Tibial nerve (tissue), 4 donors: ENCODE measurements at places on chromosomes 2 and 18. TPM values are rescaled to one million over a fixed set of nuclear protein-coding genes. Genes with fewer than 3 reads are reported as not detected.

DNA sequence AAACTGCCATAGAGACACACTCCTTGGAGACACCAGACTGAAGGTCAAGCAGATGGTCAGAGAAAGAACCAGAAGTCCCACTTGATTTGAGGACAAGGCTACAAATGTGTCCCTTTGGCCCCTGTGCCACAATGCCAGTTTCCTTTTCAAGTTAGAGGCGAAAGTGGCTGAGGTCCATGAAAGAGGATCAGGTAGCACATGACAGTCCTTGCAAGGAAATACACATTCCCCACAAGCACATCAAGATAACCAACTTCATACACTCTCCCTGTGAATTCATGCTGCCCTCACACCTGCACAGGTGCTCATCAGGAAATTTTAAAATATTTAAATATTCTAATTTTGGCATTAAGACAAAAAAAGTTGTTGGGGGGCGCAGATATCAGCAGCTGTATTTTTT lies 218.6 kb downstream of the TCF4 start:
- no peak overlapping the region for H3K4me3 ChIP-seq
- H3K27me3 ChIP-seq: no peaks in the 10 kb centered on the region
- H3K27ac ChIP-seq: no peak overlapping the region
- no peaks in the 10 kb centered on the region for H3K36me3 ChIP-seq
- DNase-seq: no peak
- no peaks in the 10 kb centered on the region for H3K4me1 ChIP-seq

GRCh38 chr2:155310589-155310988 lies 612.1 kb downstream of the KCNJ3 start:
- no peaks in the 10 kb centered on the region for H3K27me3 ChIP-seq
- H3K4me1 ChIP-seq: no peaks in the 10 kb centered on the region
- H3K36me3 ChIP-seq: no peaks in the 10 kb centered on the region
- DNase-seq: no peak

- H3K4me1 ChIP-seq: peaks cover 6% of the 10 kb centered on the region
- H3K4me3 ChIP-seq: peak overlapping the region; percentile 31
- no peak overlapping the region for H3K27ac ChIP-seq
Measured at GRCh38 chr2:232502911-232503808, 15.5 kb upstream of the ECEL1 start.

DNA sequence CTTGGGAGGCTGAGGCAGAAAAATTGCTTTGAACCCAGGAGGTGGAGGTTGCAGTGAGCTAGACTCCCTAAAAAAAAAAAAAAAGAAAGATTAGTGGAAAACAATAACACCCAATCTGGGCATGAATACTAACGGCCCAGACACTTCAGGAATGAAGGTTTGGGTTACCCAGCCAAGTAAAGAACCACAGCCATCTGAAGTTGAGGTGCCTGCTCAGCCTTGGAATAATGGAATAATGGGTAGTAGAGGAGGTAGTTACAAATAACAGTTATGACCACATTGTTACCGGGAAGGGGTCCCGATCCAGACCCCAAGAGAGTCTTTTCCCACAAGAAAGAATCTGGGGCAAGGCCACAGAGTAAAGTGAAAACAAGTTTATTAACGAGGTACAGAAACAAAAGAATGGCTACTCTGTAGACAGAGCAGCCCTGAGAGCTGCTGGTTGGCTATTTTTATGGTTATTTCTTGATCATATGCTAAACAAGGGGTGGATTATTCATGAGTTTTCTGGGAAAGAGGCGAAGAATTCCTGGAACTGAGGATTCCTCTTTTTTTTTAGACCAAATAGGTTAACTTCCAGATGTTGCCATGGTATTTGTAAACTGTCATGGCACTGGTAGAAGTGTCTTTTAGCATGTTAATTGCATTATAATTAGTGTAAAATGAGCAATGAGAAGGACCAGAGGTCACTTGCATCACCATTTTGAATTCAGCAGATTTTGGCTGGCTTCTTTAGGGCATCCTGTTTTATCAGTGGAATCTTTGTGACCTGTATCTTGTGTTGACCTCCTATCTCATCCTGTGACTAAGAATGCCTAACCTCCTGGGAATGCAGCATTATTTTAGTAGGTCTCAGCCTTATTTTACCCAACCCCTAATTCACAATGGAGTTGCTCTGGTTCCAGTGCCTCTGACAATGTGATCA lies 96.2 kb upstream of the HAAO start:
- H3K27me3 ChIP-seq: no peaks in the 10 kb centered on the region
- no peak overlapping the region for H3K27ac ChIP-seq
- DNase-seq: no peak
- H3K4me3 ChIP-seq: no peak overlapping the region
- H3K36me3 ChIP-seq: no peaks in the 10 kb centered on the region
- no peaks in the 10 kb centered on the region for H3K4me1 ChIP-seq

GRCh38 chr2:211390536-211391188 lies 834.3 kb downstream of the CPS1 start:
- no peaks in the 10 kb centered on the region for H3K4me1 ChIP-seq
- no peak overlapping the region for H3K4me3 ChIP-seq
- H3K27me3 ChIP-seq: no peaks in the 10 kb centered on the region
- no peak overlapping the region for H3K27ac ChIP-seq

DNA sequence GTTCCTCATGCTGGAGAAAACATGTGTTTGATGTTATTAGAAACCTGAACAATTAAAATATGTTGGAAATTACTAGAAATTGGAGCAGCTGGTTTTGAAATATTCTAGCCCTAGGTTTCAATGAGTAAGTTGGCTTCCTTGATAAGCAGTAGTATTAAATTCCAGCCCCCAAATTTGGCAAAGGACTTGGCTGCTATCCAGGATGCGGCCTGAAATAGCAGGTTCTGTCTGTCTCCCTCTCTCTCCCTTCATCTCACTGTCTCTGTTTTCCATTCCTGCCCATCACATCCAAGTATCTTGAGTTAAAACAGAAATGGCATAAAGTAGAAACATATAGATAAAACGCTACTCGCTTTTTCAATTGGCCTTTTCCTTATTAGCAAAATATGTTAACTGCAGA lies 20.9 kb upstream of the GPR45 start:
- H3K36me3 ChIP-seq: no peaks in the 10 kb centered on the region
- no peak overlapping the region for H3K27ac ChIP-seq
- no peak for DNase-seq
- H3K4me3 ChIP-seq: no peak overlapping the region
- no peaks in the 10 kb centered on the region for H3K27me3 ChIP-seq
- H3K4me1 ChIP-seq: no peaks in the 10 kb centered on the region

DNA sequence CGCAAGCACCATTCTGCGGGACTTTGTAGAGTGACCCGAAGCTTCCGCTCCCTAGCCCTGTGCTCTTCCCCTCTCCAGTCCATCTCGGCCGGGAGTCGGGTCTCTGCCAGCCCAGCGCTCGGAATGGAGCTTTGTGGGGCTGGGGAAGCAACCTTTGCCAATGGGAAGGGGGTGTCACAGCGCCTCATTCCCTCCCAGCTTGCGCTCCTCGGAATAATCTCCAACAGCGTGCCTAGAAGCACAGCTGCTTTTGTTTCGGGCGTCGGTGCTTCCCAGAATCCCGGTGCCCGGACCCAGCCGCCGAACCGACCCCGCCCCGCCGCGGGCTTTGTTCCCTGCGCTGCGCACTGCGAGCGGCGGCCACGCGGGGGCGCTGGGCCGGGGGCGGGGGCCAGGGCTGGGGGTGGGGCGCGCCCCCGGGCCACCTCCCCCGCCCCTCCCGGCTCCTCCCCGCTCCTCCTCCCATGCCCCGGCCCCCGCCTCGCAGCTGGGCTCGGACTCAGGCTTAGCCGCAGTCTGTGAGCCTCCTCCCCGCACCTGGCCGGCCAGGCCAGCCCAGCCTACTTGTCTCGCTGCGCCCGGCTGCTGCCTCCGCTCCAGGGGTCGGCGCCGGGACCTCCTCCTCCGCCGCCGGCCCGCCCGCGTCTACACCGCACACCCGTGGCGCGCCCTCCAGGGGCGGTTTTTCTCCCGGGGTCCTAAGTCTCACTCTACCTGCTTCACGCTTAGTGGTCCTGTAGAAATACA lies 77.7 kb upstream of the SMAD2 start:
- no peak for DNase-seq
- no peaks in the 10 kb centered on the region for H3K36me3 ChIP-seq
- peaks cover 21% of the 10 kb centered on the region for H3K4me1 ChIP-seq

GRCh38 chr2:157933160-157933920 lies 57.2 kb upstream of the ACVR1 start:
- H3K27ac ChIP-seq: no peak overlapping the region
- no peaks in the 10 kb centered on the region for H3K27me3 ChIP-seq
- DNase-seq: no peak
- H3K4me1 ChIP-seq: no peaks in the 10 kb centered on the region

DNA sequence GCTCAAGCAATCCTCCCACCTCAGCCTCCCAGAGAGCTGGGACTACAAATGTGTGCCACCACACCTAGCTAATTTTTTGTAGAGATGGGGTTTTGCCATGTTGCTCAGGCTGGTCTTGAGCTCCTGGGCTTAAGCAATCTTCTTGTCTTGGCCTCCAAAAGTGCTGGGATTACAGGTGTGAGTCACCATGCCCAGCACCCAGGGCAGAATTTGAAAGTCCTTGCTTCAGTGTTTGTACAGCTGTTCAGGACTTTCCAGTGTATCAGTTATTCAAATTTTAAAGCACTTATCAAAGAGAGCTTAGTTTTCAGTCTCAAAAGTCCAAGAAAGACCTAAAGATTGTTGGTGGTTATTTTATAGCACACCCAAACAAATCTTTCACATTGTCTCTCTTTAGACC lies 43.6 kb upstream of the VPS54 start:
- DNase-seq: no peak
- peak overlapping the region; percentile 77 for H3K27ac ChIP-seq
- H3K4me1 ChIP-seq: no peaks in the 10 kb centered on the region
- no peak overlapping the region for H3K4me3 ChIP-seq

- H3K36me3 ChIP-seq: no peaks in the 10 kb centered on the region
- DNase-seq: no peak
- H3K27ac ChIP-seq: peak overlapping the region; percentile 34
- no peaks in the 10 kb centered on the region for H3K27me3 ChIP-seq
Measured at GRCh38 chr2:16216558-16216945, 276.2 kb downstream of the MYCN start.

DNA sequence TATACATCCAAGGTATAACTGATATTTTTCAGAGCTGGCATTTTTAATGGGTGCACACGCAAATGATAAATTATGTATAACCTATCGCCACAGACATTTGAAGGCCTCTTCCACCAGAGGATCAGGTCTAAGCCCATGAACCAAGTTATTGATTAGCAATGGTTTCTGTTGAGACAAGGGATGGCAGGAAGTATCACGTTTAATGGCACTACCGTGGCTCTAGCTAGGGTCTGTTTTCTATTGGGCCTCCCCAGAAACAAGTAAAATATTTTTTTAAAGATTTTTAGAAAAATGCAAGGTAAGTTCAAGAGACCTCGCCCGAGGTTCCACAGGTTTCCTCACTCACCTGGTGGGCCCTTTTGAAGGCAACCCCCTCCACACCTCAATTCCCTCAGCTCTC lies 667 bp downstream of the GFPT1 start:
- H3K36me3 ChIP-seq: no peaks in the 10 kb centered on the region
- H3K4me1 ChIP-seq: peaks cover 15% of the 10 kb centered on the region
- H3K27ac ChIP-seq: peak overlapping the region; percentile 92
- H3K27me3 ChIP-seq: no peaks in the 10 kb centered on the region
- H3K4me3 ChIP-seq: peak overlapping the region; percentile 99

DNA sequence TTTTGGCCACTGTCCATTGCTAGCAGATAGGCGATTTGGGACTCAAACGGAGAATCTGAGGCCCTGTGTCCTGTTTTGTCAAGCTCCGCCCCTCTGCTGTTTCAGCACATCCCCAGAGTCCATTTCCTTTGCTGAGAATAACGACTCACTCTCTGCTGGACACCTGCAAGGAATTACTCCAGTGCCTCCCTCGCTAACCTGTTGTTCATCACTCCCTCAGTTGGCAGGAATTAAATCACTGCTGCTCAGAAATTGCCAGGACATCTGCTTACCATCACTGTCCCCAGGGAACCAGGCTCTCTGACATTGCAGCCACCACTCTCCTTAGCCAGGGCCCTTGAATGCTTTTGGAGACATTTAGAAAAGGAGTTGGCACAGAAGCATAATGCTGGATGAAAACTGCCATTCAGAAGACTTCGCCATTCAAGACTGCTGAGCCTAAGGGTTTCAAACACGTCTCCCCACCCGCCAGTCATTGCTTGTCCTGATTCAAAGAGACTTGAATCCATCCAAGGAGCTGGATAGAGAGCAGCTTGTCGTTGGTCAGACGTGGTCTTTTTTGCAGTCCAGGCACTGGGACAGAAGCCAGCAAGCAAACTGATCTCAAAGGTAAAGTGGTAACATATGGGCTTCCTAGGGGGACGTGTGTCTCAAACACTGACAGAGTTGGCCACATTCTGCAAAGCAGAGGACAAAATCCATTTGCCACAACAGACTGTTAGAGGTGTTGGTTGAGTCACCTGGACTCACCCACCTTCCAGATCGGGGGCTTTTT lies 155.3 kb downstream of the UXS1 start:
- no peak for DNase-seq
- no peaks in the 10 kb centered on the region for H3K27me3 ChIP-seq
- no peak overlapping the region for H3K4me3 ChIP-seq
- H3K36me3 ChIP-seq: no peaks in the 10 kb centered on the region

DNA sequence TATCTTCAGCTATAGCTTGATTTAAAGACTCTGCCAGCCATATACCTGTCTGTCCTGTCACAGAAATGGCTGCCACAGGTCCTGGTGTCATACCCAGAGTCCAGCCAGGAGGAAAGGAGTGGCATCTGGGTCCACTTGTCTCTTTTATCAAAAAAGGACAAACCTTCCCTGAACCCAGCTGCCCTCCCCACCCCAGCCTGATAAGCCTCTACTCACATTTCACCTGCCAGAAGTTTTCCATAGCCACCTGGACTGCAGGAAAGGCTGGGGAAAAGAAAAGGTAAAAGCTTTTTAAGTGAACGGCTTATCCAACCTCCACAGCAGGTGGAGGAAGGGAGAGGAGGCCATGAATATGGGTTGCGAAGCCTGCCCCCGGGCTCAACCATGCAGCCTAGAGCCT lies 32.8 kb downstream of the TMEM163 start:
- no peak overlapping the region for H3K27ac ChIP-seq
- no peaks in the 10 kb centered on the region for H3K4me1 ChIP-seq
- DNase-seq: no peak
- no peak overlapping the region for H3K4me3 ChIP-seq
- no peaks in the 10 kb centered on the region for H3K36me3 ChIP-seq
- H3K27me3 ChIP-seq: no peaks in the 10 kb centered on the region

DNA sequence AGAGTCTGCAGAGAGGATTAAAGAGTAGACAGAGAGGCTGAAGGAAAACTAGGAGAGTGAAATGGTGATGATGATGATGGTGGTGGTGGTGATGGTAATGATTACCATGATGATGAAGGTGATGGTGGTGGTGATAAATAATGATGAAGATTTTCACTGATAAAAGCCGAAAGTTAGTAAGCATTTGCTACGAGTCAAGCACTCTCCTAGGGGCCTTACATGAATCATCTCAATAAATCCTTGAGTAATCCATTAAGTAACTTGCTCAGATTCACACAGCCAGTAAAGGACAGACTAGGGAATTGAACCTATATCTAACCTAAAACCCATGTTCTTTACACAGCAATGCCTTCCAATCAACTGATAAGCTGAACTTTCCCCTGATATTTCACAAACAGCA lies 106.7 kb upstream of the PGAP1 start:
- H3K4me3 ChIP-seq: no peak overlapping the region
- H3K36me3 ChIP-seq: peaks cover 7% of the 10 kb centered on the region
- DNase-seq: no peak
- H3K27me3 ChIP-seq: no peaks in the 10 kb centered on the region
- no peaks in the 10 kb centered on the region for H3K4me1 ChIP-seq

ANKRD62 gene
- total RNA-seq: not detected

SIGLEC15 gene
- not detected for total RNA-seq

CIB4 gene
- not detected for total RNA-seq
